NCI-H1092 (cell line): ENCODE measurements at places on chromosomes 3 and 15.

- no peak for DNase-seq
Measured at GRCh38 chr3:71258526-71258925, 325.0 kb downstream of the FOXP1 start.

DNA sequence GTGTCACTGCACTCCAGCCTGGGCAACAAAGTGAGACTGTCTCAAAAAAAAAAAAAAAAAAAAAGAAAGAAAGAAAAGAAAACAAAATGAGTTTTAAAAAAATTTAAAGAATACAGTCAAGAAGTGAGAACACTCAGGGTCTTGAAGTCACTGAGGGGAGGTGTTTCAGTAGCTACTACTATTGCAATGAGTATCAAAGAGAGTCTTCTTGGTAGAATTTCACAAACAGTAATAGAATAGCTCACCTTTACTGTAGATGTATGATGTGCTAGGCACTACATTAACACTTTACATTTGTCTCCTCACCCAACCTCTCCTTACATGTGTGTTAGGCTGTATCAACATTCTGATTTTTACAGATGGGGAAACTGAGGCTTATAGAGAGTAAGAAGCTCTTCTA is 43.9 kb downstream of the EOMES start:
- DNase-seq: no peak

GRCh38 chr3:50123394-50124051 is 31.6 kb upstream of the SEMA3F start:
- no peak for DNase-seq

GRCh38 chr15:56052395-56053045 is 59.1 kb upstream of the NEDD4 start:
- no peak for DNase-seq

GRCh38 chr15:36414670-36415069 is 164.8 kb upstream of the CDIN1 start:
- DNase-seq: no peak

DNA sequence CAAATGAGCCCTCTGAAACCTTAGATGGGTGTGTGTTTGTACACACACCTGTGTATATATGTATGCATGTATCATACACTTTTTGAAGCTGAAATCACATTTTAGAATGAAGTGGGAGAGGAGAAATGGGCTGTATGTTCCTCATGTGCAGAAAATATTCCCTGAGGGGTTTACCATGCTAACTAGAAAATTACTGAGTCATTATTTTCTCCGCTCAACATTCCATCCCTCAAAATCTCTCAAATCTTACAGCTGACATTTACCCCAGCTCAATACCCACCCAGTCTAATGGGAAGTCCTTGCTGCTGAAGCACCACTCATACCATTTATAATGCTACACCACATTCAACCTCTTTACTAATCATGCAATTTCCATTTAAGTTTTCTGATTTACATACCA is 138.6 kb downstream of the P2RY1 start:
- DNase-seq: no peak

DNA sequence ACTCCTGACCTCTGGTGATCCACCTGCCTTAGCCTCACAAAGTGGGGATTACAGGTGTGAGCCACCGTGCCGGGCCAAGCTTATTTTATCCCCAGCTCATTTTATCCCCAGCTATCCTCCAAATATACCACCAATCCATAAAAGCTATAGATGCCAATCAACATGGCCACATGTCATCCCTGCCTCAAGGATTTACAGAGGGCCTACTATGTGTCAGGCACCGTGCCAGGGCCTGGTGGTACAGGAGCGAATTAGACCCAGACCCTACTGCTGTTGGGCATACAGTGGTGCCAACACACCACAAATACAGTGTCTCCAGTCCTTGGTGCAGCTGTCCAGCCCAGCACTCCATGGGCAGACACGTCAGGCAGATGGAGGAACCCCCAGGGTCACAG is 73.4 kb downstream of the SCN5A start:
- no peak for DNase-seq

DNA sequence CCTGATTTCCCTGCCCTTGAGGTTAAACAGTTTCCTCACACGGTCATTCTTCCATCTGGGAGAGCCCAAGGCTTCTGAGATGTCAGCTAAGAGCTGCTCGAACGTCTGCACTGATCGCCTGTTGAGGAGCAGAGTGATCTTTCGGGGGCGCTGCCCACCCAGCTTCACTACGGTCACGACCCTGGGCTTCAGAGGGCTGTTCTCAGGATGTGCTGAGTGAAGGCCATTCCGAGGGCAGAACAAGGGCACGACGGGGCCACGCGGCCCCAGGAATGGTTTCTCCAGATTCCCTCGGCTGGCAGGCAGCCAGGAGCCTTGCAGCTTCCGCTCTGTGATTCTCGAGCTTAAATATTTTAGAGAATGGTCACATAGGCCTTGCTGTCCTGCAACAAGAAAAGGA is 25.7 kb downstream of the DCLK3 start:
- DNase-seq: no peak

- DNase-seq: no peak
Measured at GRCh38 chr3:193317682-193318300, 60.8 kb downstream of the ATP13A5 start.

DNA sequence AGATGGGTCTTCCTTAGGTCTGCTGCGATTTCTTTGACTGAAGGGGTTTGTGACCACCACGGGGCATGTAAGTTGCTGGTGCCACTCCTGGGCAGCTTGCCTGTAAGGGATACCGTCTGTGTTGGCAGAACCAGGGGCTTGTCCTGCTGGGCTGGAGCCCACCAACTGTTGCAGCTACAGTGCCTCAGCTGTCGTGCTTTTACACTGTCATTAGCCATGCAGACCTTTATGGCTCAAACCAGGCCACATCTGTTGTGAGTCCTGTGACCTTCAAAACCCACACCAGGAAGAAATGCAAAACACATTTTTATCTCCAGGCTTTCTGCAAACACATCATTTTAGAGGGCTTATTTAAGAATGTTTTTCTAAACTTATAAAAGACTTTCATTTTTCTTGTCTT is 168.7 kb downstream of the PTPRG start:
- no peak for DNase-seq

GRCh38 chr15:51692154-51692553 is 10.9 kb downstream of the SCG3 start:
- no peak for DNase-seq

- no peak for DNase-seq
Measured at GRCh38 chr3:193630005-193630404, 37.0 kb downstream of the OPA1 start.

DNA sequence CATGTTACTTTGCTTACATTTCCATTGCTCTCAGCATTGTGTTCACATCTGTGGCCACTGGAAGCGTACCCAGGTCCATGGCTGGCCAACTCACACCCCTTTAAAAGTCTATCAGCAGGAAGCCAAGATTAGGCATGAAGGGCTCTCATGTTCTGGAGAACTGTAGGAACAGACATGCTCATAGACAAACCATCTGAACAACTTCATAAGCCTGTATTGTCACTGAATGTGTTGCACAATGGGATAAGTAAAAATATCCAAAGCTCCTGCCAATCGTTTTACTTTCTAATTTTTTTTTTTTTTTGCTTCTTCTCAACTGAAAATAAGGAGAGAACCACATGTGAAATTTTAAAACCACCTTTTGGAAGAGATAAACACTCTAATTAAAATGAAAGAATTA is 6.4 kb downstream of the RPLP1 start:
- no peak for DNase-seq

DNA sequence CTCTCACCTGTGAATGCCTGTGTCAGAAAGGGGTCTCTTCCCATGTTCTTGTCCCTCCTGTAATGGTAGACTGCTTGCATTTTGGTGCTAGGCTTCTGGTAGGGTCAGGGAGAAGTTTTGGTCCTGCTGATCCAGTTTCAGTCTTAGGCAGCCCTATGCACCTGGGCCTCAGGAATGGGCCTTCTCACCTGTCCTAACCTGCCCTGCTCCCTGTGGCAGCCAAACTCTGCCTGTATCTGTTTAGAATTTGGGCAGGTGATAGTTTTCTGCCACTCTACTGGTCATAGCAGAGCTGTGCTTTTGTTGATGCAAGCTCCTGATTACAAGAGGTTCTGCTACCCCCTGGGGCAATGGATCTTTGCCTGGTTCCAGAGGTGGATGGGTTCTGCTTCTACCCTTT is 118.7 kb downstream of the PLCL2 start:
- DNase-seq: no peak

DNA sequence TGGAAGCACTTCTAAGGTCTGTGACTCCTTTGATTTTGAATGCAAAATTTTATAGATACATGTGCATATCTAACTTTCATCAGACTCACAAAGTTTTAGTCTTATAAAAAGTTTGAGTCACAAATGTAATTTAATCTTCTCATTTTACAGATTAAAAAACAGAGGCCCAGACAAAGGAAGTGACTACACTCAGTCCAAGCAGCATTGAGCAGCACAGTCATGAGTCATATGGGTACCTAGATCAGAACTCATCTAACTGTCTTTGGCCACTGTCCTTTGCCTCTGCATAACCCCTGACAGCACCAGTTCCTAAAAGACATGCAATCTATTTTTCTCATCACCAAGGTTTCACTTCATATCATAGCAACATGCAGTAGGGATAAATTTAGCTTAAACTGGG is 210.7 kb upstream of the KCNH8 start:
- no peak for DNase-seq

DNA sequence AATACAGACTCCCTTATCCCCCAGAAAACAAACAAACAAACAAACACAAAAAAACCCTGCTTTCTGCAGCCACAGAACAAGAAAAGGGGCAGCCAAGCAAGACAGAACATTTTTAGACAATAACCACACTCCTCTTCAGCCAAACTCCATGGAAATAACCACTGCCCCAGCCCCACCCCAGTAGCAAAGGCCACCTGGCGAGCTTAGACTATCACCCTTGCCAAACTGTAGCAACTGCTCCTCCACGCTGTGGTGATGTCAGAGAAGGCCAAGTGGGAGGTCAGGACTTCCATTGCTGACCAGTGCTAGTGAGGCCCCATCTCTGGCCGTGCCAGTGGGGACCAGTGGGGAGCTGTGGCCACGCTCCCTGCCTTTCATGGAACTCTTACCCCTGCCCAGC is 60.3 kb upstream of the CHRNA7 start:
- no peak for DNase-seq

- DNase-seq: no peak
Measured at GRCh38 chr15:93033434-93034045, 55.5 kb downstream of the RGMA start.

DNA sequence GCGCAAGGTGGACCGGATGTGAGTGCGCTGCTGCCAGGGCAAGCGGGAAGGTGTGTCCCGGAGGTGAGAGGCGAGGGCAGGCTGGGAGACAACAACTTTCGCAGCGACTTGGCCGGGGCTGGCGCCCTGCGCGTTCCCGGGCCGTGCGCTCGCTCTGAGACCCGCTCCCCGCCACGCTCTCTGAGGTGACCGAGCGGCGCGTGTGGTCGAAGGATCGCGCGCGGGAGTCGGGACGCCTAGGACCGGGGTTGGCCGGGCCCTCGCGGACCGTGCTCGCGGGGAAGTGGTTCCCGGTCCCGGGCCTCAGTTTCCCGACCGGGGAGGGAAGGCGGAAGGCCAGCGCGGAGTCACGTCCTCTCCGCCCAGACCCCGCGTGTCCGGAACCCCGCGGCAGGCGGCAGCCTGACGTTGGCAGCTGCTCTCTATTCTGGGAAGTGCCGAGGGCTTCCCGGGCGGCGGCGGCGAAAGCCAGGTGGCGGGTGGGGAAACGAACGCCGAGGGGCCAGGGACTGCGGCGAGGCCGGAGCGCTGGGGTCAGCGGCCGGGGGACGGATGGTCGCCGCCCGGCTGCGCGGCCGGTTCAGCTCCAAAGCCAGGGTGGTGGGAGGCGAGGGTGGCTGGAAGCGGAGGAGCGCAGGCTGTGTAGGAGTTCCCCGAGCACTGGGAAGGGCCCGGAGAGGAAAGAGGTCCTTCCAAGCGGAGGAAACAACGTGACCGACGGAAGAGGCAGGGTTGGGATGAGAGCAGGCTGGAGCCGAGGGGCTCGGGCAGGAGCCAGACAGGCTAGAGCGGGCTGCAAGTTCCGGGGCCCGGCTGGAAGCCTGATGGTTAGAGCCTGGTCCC is 1.0 kb upstream of the IGF2BP2 start:
- DNase-seq: no peak

DNA sequence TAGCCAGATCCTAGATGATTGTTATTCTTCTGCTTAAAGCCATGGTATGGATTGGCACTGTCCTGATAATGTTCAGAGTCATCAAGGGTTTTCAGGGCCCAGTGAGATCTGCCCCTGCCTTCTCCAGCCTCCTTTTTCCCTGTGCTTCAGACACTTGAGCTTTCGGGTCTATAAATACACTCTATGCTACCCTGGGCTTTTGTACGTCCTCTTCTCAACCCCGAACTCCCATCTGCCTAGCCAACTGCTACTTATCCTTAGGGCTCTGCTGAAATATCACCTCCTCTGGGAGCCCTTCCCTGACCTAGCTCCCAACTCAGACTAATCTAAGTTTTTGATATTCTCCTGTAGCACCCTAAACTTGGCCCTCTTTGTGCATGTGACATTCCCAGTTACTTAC is 115.3 kb downstream of the OPA1 start:
- no peak for DNase-seq

- DNase-seq: no peak
Measured at GRCh38 chr3:11134794-11135193, 19.5 kb upstream of the HRH1 start.
